ENCODE measurements at places on chromosomes 1 and 21. TPM values are rescaled to one million over a fixed set of nuclear protein-coding genes. Genes with fewer than 3 reads are reported as not detected.

DNA sequence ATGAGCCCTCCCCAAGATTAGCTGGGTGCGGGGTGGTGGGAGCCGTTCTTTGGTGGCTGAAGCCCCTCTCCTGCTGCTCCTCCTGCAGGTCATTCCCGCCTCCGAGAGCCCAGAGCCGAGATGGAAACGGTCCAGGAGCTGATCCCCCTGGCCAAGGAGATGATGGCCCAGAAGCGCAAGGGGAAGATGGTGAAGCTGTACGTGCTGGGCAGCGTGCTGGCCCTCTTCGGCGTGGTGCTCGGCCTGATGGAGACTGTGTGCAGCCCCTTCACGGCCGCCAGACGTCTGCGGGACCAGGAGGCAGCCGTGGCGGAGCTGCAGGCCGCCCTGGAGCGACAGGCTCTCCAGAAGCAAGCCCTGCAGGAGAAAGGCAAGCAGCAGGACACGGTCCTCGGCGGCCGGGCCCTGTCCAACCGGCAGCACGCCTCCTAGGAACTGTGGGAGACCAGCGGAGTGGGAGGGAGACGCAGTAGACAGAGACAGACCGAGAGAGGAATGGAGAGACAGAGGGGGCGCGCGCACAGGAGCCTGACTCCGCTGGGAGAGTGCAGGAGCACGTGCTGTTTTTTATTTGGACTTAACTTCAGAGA is 448 bp downstream of the G0S2 start:
- DNase-seq, result no peak

GRCh38 chr1:19384772-19385187 is 72.7 kb downstream of the SLC66A1 start:
- no peak for DNase-seq

- DNase-seq, result no peak
These were observed 3.7 kb downstream of the DMRTB1 start for GRCh38 chr1:53462769-53463501.

The IKBKE gene
- 78.3 TPM for total RNA-seq

DNA sequence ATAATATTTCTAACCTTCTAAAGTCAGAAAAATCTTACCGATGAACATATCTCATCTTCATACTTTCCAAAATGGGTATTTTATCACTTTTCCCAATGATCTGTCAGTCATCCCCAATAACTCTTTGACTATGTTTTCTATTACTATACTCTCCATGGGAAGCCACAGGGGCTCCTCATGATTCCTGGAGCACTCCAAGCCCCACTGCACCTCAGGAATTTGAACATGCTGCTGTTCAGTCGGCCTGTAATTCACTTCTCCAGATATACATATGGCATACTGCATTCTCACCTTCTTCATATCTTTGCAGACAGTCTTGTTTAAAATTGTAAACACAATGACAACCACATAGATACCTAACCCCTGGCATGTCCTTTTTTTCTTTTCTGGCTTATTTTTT is 333.0 kb downstream of the BRINP3 start:
- no peak for DNase-seq

DNA sequence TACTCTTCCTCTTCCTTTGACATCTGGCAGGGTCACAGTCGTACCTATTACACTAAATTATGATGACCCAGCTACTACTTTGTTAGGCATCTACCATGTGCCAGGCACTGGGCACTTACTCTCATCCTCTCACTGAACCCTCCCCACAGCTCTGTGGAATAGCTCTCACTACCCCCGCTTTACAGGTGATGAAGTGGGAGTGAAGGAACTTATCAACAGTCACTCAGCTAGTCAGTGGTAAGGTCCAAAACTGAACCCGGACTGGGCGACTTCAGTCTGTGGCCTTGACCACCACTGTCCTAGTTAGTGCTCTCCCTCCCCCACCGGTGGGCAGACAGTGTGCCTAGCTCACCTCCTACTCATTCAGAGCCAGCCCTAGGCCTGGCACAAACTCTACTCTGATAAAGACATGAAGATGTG is 12.3 kb downstream of the ADGRB2 start:
- DNase-seq, result no peak

DNA sequence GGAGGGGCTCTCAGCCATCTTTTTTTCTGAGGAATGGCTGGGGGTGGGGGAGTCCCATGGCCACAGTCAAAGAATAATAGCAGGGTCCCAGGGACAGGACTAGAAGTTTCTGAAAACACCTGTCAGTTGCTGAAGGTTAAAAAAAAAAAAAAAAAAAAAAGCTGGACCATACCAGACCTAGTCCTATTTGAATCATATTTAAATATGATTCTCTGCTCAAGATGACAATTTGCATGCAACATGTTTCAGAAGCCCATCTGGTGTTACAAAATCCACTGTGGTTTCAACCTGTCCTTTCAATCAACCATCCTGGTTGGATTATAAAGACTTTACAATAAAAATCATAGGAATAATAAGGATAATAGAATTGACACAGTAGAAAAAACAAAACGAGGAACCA is 153.7 kb downstream of the TENT5C start:
- no peak for DNase-seq

The LRRC3 gene
- 1.6 TPM for total RNA-seq

The AKNAD1 gene
- total RNA-seq, result not detected

GRCh38 chr1:20367116-20367585 is 76.5 kb downstream of the VWA5B1 start:
- no peak for DNase-seq

DNA sequence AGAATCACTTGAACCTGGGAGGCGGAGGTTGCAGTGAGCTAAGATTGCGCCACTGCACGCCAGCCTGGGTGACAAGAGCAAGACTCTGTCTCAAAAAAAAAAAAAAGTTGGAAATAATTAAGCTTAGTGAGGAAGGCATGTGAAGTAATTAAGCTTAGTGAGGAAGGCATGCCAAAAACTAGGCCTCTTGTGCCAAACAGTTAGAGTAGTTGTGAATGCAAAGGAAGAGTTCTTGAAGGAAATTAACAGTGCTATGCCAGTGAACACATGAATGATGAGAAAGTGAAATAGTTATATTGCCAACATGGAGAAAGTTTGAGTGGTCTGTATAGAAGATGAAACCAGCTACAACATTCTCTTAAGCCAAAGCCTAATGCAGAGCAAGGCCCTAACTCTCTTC is 85.0 kb downstream of the MAN1A2 start:
- DNase-seq, result no peak

GRCh38 chr1:91604632-91605031 is 104.0 kb downstream of the CDC7 start:
- DNase-seq, result no peak

DNA sequence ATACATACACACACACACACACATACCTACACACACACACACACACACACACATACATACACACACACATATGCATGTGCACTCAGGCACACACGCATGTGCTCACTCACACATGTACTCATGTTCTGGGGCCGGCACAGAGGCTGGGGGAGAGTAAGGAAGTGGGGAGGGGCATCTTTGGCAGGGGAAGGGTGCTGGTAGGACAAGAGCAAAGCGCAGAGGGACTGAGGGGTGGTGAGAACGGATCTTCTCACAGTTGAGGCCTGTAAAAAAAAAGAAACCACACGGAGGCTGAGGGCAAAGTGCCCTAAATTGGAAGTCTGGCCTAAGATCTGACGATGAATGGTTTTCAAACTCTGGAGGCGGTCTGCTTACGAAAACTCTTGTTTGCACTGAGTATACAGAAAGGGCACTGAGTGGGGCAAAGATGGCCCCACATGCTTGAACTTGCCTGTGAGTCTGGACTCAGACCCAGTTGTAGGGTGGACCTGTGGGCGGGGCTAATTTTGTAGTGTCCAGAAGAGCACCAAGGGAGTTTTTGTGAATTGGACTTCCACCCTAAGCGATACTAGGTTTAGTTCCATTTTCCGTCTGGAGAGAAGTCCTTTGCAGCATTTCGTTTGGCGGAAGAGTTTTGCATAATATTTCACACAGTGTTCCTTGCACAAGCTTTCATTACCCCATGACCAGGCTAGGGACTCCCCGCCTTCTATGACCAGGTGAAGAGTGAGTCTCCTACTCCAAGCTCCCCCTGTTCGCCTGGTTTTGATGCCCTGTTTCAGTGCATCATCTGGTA is 79.3 kb upstream of the LYST start:
- DNase-seq, result no peak

DNA sequence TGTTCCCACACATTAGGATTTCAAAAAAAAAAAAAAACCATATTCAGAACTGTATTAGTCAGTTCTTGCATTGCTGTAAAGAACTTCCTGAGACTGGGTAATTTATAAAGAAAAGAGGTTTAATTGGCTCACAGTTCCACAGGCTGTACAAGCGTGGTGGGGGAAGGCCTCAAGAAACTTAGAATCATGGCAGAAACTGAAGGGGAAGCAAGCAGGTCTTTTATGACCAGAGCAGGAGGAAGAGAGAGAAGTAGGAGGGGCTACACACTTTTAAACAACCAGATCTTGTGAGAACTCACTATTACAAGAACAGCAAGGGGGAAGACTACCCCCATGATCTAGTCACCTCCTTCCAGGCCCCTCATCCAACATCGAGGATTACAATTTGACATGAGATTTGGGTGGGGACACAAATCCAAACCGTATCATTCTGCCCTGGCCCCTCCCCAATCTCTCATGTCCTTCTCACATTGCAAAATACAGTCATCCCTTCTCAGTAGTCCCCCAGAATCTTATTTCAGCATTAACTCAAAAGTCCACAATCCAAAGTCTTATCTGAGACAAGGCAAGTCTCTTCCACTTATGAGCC is 51.8 kb downstream of the POU2F1 start:
- no peak for DNase-seq

The MRPS21 gene
- 45.3 TPM for total RNA-seq

DNA sequence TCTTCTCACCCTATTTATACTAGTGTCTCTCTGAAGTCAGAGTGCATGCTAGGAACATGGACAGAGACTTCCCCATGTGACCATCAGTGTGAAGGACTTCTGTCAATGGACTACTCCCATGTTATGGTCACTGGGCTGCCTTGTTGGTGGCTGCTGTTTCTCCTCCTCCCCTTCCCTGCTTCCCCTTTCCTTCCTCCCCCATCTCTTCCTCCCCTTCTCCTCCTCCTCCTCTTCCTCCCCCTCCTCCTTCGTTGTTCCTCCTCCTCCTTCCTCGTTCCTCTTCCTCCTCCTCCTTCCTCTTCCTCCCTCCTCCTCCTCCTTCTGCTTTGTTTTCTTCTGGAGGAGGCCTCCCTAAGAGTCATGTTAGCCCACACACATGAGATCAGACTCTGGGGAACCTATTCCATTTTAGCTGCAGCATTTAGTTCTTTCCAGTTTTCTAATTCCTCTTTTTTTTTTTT is 35.8 kb downstream of the IER5 start:
- DNase-seq, result no peak

The TSTD1 gene
- total RNA-seq, result 61.3 TPM

The UBXN10 gene
- total RNA-seq, result 0.30 TPM

DNA sequence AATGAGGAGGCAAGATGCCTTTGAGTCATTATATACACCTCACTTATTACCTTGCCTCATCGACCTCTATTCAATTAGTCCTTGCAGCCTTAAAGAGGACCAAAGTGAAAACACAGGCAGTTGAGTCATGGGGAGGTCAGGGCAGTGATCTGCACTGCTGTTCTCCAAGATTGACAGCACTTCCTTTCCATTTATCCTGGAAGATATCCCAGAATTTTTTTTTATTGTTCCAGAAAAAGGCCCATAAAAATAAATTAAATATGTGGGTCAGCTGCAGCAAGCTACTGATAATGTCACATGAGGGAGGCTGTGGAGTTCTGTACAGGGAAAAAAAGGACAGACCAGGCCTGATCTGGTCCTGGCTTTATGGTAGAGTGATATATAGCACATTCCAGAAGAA is 33.2 kb upstream of the CDC42BPA start:
- no peak for DNase-seq

DNA sequence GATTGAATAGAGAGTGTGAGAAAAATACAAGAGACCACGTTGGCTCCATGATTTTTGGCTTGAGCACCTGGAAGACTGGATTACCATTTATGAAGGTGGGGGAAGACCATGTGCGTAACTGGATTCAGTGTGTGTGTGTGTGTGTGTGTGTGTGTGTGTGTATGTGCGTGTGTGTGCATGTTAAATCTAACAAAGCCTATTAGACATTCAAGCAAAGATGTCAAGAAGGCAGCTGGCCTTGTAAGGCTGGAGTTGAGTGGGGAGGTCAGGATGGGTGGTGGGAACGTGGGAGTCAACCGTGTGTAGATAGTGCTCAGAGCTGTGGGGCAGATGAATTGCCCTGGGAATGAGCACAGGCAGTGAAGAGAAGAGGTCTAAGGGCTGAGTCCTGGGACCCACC is 293.8 kb upstream of the POU3F1 start:
- no peak for DNase-seq

DNA sequence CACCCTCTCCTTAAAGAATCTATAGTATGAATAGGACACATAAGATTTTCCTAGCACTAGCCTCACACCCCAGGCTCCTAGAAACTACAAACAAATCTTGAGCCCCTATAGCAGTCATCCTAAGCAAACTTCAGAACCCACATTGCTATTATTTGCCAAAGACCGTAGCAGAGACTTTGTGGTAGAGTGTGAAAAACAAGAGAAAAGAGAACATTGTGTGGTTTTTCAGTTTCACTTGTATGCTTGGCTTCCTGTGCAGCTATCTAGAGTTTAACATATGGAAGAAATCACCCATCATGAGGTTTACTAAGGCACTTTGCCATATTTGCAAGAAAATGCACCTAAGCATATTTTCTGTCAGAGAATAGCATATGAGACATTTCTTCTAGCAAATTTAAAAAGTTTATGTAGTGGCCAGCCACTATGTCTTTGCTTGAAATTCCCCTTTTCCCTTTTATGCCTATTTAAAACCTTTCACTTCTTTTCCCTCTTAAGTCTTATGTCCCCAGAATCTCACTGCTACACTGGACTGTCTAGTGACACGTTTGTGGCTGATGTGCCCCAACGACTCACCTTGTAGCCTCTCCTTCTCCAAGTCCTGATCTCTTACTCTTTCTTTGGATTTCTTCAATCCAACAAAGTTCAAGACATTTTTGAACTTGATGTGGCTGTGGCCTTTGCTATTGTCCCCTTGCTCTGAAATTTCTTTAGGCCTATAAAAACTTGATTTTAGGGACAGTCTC is 25.6 kb downstream of the CCDC190 start:
- DNase-seq, result no peak

DNA sequence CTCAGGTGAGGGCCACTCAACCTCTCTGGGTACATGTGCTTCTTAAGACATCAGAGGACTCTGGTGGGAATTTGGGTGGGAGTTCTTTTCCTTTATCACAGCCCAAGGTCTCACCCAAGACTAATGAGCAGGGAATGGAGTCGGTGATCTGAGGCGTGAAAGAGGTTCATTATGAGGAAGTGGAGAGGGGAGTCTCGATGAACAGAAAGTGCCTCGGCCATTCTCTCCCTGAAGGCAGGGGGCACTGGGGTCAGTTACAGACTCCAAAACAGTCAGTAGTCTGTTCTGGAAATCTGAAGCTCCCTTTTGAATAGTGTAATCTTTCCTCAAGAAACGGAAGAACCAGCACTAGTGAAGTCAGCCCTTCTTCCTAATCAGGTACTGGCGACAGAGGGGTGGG is 36.2 kb downstream of the HSD3B2 start:
- DNase-seq, result no peak

The FALEC gene
- total RNA-seq, result not detected

Measured in CD4-positive, CD25-positive, alpha-beta regulatory T cell (primary cell).